ENCODE measurements at places on chromosomes 12 and 14.
A peak's percentile ranks its signal among the peaks of the same experiment; 100 is the strongest.

- DNase-seq, result no peak
Measured at GRCh38 chr14:47442211-47442610, 233.2 kb downstream of the MDGA2 start.

DNA sequence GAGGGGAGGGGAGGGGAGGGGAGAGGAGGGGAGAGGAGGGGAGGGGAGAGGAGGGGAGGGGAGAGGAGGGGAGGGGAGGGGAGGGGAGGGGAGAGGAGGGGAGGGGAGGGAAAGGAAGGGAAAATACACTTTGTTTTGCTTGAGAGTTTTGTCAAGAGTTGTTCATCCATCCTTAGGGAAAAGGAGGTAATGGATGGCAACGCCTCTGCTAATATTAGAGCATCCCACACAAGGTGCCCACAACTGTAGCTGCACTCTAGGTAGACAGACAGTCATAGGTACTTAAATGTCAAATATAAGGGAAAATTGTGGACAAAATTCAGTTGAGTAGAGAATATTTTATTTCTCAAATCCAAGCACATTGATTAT, 2.5 kb upstream of the SSH1 start:
- no peak for DNase-seq

DNA sequence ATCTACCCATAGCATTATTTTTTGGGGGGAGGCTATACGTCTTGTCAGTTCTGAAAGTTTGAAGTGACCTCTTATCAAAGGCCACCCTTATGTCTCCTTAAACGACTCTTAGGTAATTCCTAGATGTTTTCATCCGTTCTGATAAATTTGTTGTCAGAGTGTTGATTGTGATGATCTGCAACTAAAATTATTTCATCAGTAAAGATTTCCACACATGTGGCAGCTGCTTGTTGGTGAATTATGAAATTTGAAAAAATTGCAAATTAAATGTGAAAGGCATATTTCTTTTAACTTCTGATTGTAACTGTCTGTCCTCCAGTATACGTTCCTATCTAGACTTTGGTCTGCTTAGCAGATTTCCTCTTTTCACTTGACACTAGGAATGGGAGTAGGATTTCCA, 1.4 kb downstream of the ADIPOR2 start:
- DNase-seq, result peak; percentile 77

DNA sequence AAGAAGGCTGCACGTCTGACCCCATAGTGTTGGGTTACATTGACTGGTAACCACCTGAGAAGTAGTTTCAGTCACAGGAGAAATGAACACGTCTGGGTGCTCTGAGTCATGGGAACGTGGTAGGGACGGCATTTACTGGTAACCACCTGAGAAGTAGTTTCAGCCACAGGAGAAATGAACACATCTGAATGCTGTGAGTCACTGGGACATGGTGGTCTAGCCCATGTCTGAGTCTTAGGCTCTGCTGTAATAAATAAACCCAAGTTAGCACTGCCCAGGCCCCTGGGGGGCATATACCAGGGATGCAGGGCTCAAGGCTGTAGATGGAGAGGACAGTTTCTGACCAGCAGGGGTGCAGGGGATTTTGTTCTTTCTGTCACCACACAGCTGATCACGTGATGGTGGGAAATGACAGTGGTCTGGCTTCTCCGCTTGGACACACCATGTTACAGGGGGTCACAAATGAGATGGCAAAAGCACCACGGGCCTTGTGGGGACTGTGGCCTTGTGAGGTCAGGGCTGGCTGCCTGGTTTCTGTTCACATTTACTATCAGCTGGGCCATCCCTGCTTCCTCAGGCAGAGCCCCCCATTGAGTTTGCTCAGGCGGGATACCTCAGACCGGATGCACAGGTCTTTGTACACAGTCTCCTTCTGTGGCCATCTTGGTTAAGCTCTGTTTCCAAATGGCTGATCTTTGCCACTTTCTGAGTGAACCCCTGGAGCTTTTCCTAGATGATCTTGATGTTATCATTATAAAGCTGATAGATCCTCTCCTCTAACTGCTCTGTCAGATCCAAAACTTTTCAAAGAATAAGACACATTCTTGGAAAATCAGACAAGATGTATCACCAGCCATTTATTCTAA, 9.8 kb upstream of the C12orf42 start:
- no peak for DNase-seq

- no peak for DNase-seq
Measured at GRCh38 chr12:111102102-111102739, 181.8 kb upstream of the MYL2 start.

DNA sequence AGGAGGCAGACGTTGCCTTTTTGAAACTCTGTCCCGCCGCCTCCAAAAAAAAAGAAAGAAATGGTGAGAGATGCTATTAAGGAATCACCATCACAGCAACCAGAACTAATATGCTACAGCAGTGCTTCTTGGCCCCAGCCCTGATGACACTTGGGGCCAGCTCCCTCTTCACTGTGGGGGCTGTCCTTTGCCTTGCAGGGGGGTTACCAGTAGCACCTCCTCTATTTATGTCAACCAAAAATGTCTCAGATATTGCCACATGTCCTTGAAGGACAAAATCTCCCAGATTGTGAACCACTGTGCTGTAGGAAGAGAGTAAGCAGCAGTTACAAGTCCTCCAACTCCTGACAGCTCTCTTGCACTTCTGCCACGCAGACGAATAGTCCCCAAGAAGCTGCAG, 76.4 kb downstream of the LRRC74A start:
- no peak for DNase-seq

- no peak for DNase-seq
Measured at GRCh38 chr14:76696791-76697190, 64.5 kb upstream of the VASH1 start.

DNA sequence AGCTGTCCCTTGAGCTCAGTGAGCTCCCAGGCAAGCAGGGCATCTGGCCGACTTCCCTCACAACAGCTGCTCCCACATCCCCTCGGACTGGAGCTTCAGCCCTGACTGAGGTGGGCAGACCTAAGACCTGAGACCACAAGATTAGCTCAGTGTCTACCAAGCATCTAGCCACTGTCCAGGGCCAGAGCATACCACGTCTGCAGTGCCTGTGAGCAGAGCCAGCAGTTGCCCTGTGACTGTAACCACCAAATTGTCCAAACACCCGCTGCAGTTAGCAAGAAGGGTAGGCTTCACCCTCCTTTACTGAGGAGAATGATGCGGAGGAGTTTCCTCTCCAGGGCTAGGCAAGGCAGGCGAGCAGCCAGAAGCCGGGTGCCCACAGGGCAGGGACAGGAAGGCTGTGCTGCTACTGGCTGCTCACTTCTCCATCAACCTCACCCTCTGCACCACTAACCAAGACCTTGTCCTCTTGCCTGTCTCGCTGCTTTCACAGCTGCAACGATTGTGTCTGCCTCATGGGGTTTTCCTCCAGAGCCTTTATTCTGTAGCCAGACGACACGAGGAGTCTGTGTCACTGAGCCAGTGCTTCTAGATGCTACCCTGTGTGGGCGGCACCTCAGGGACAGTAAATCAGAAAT, 53.9 kb downstream of the ANAPC7 start:
- peak; percentile 90 for DNase-seq

- peak; percentile 11 for DNase-seq
Measured at GRCh38 chr12:53751336-53752191, at the start of gene CISTR. Gene CISTR, minus strand, starts transcription at chr12:53751979.

DNA sequence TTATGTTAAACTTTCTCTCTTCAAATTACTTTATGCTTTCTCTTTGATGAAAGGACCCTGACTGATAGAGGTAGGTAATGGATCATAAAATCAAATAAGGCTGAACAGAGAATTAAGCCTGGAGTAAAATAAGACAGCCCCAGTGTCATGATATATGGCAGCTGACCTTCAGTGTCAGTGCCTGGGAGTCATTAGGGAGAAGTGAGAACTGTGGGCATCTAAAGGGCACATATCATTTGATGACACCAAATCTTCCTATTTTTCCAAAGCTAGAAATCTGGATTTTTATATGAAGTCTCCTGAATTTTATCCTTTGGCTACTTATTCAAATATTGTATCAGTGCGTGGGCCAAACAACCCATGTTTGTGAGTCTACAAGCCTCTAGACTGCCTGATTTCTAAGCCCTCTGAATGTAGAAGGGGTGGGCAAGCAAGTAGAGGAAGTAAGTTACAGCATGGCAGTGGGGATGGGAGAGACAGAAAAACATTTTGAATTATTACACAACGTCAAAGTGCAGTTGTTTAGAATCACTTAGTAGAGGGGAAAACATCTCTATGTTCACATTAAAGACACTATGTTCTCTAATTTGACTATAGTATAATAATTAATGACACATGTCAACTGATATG, 10.0 kb downstream of the SLC39A9 start:
- peak; percentile 54 for DNase-seq

DNA sequence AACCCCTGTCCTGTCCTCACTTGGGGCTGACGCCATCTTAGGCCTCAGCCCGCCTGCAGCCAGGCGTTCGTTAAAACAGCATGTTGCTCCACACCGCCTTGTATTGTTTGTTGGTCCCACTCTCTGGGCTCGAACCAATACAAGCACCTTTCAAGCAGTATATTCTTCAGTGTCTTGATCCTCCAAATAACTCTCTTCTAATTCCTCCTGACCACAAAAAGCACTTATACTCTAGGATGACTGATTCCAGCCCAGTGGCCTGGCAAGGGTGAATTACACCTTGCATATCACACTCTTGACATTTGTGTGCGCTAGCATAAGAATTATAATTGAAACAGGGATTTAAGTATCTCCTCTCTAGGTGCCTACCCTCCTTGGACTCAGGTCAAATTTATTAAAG, 7.1 kb downstream of the CCER1 start:
- no peak for DNase-seq

GRCh38 chr12:117067016-117067415, 32.2 kb downstream of the TESC start:
- DNase-seq, result no peak

GRCh38 chr14:58362798-58363412, 32.8 kb upstream of the TOMM20L start:
- peak; percentile 14 for DNase-seq

DNA sequence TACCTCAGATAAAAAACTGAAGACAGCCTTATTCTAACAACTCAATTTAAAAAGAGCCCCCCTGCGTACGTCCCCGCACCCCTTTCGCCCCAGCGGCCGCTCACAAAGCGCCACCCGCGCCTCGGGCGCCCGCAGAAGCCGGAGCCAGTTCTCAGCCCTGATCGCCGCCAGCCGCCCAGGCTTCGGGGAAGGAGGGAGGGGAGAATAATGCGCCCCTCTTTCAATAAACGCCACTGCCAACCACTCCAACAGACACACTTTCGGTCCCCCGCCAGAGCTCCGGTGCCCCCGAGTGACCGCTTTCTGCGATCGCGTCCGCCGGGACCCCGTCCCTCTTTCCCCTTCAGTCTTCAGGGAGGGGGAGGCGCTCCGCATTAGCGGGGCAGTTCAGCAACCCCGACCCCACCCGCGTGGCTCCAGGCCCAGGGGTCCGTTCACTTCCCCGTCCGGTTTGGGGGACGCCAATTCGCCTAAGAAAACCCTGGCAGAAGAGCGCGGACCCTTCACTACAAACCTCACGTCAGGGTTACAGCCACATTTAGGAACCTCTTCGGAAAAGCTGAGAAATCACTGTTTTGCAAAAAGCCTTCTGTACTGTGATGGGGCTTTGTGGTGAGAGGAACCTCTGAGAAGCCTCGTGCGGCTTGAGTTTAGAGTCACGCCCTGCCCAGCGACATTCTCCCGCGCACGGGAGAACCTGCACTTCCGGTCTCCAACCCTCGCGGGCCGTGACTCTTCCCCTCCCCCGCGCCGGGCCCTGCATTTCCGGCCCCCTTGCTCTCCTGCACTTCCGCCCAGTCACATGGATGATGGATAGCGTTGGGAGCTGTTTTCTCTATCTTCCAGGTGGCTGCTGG, 18.7 kb downstream of the FOXG1 start:
- no peak for DNase-seq

- DNase-seq, result no peak
Measured at GRCh38 chr14:72679536-72680151, 214.3 kb downstream of the DPF3 start.

GRCh38 chr14:78242086-78242485, 71.9 kb downstream of the NRXN3 start:
- DNase-seq, result no peak

DNA sequence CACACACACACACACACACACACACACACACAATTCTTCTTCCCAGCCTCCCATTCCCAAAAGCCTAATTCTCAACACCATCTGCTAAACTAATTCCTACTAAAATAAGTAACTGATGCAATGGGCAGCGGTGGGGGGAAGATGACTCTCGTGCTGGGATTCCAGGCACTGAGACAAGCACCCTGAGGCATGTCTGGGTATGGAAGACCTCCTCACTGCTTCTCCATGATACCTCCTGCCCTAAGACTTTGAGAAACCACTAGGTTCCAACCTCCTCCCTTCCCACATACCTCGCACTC, 789 bp upstream of the VWF start:
- DNase-seq, result no peak

DNA sequence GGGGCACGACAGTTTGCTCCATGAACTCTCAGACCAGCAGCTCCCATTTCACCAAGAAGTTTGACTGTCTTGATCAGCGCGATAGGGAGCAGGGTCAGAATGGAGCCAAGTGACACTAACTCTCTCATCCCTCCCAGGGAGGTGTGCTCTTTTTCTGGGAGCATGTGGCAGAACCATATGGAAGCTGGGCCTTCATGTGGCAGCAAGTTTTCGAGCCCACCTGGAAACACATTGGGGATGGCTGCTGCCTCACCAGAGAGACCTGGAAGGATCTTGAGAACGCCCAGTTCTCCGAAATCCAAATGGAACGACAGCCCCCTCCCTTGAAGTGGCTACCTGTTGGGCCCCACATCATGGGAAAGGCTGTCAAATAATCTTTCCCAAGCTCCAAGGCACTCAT, 24.0 kb downstream of the ITGA7 start:
- DNase-seq, result no peak

GRCh38 chr12:42282294-42282693, 43.6 kb downstream of the ZCRB1 start:
- DNase-seq, result no peak

GRCh38 chr12:56351325-56351724, 8.6 kb downstream of the STAT2 start:
- no peak for DNase-seq

- no peak for DNase-seq
Measured at GRCh38 chr12:82981150-82981549, 294.4 kb downstream of the TMTC2 start.

GRCh38 chr12:14771651-14772137, 31.6 kb downstream of the WBP11 start:
- peak; percentile 21 for DNase-seq

- DNase-seq, result no peak
Measured at GRCh38 chr14:49940808-49941421, 48.0 kb downstream of the ARF6 start.

GRCh38 chr12:113136128-113136989, 798 bp upstream of the RASAL1 start:
- peak; percentile 38 for DNase-seq

All from inflammatory macrophage treated with lipopolysaccharide for 4 hours (primary cell).